Esophagus mucosa (tissue), 1 donor: ENCODE measurements at places on chromosomes 7 and 10. TPM values are rescaled to one million over a fixed set of nuclear protein-coding genes. Genes with fewer than 3 reads are reported as not detected.

Gene GTF2IRD1
- total RNA-seq, result 49.1 TPM

Gene IDI2
- not detected for total RNA-seq

Gene SPRN
- total RNA-seq, result 0.12 TPM

Gene CLRN3
- total RNA-seq, result not detected

Gene MTPN
- 199 TPM for total RNA-seq

Gene MACC1
- 22.3 TPM for total RNA-seq

Gene C10orf90
- 0.12 TPM for total RNA-seq

Gene KCNMA1
- total RNA-seq, result 5.4 TPM

DNA sequence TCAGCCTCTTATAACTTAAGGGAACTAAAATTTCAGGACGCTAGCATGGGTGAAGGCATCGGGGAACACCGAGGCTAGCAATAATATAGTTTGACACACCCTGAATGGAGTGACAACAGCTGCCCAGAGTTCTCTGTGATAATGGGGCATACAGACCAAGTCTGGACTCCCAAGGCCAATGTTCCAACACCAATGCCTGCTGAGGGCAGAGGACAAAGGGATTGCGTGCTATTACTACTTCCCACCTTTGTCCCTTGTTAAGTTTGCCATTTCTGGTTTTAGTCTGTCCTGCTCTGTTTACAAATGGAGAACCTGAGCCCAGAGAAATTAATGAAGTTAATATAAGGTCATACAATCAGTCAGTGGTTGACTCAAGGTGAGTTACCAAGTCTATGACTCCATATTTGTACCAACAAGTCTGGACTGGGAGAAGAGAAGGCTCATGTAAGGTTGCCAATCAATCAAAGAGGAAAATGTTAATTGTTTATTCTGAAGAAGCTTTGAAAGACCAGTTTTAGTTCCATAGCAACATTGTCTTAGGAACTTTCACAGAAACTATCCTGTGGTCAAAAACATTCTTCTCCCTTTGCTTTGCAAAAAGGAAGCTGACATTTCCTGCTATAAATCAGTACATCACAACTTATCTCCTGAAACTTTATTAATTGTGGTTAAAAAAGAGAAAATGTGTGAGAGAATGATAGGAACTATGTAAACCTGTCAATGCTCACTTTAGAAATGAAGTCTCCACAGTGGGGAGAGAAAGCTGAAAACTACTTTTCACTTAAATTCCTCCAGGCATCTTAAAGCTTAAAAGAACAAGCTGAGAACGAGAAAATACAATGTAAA lies 74.5 kb downstream of the CCDC6 start:
- ATAC-seq, result peak; percentile 78

DNA sequence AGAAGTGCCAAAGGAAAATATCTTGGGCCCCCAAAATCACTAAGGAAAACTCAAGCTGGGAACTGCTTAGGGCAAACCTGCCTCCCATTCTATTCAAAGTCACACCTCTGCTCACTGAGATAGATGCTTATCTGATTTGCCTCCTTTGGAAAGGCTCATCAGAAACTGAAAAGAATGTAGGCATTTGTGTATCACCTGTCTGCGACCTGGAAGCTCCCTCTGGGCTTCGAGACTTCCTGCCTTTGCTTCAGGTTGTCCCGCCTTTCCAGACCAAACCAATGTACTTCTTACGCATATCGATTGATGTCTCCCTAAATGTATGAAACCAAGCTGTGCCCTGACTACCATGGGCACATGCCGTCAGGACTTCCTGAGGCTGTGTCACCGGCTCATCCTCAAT lies 14.5 kb upstream of the LRRC72 start:
- no peak for ATAC-seq

DNA sequence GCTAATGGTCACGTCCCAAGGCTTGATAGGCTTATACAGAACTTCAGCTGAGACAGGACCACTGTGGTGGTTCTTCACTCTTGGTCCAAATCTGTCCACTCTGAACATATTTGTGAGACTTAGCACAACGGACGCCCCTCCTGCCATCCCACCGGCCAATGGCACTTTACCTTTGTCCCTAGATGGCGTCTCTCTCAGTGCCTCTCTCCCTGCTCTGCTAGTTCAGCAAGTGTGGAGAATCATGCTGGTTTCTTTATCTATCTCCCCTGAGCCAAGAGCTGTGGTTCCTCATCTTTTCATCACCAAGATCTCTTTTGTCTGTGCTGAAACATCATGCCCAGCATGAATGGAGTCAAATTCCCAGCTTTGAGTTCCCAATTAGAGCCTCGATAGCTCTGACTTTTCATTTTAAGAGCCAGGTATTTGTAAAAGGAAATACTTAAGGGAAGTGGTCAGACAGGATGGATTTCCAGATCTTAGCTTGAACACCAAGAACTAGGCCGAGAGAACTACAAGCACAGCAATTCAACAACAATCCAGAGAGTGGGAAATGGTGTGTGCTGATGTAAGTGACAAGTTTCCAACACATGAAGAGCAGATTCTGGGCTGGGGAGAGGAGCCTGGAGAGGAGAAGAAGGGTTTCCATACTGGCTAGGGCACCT lies 69.5 kb downstream of the ZNF800 start:
- no peak for ATAC-seq

DNA sequence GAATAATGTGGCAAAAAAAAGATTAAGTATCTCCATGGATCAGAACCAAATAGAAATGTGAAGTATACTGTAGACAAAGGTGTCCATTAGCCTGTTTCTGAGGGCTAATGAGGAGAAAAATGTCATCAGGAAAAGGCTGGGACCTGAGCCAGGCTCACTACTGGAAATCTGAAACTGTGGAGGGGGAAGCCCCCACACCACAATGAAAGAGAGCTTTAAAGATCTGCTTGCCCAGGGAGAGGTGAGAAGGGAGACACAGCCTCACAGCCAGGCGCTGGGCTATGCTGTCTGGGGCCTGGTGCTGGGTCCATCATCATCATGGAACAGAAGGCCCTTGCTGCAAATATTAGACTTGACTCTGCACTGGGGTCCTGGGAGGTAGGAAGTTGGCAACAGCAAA lies 90.4 kb downstream of the OSBPL3 start:
- ATAC-seq, result no peak

DNA sequence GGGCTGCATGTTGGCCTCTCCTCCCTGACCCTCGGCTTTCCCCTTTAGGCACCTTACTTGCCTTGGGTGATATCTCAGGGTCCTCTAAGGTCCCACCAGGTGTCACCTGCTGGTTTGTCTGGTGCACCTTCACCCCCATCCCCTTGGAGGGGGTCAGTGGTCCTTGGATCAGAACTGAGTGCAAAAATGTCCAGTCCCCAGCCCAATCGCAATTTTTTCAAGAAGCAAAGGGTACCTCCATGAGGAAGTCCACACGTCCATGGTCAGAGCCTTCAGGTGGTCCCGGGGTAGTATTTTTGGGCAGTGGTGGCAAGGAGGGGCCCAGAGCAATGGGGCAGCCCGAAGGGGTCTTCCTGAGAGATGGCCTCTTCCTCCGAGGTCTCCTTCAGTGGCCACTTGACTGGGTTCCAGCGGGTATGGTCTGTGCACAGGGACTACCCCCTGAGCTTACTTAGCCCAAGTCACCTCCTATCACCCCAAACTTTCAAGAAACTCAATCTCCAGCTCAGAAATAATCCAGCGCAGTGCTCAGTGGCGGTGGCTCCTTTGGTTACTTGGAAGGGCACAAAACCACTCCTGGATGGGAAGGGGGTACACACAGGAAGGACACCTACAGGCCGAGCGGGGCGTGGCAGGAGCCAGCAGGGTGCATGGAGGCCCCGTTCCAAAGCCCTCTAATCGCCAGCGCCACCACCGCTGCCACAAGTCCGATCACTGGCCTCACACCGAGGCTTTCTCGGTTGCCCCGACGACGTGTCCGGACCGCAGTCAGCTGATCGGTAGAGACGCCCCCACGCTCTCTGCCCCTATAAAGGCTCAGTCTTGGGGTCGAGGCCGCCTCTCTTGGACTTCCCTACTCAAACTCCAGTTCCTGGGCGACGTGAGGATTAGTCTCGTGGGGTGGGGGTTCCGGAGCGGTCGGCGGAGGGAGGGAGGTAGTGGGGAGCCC lies 4.5 kb downstream of the SAP25 start:
- ATAC-seq, result peak; percentile 33

- no peak for ATAC-seq
Measured at GRCh38 chr7:19567011-19567410, 141.8 kb downstream of the POLR1F start.

DNA sequence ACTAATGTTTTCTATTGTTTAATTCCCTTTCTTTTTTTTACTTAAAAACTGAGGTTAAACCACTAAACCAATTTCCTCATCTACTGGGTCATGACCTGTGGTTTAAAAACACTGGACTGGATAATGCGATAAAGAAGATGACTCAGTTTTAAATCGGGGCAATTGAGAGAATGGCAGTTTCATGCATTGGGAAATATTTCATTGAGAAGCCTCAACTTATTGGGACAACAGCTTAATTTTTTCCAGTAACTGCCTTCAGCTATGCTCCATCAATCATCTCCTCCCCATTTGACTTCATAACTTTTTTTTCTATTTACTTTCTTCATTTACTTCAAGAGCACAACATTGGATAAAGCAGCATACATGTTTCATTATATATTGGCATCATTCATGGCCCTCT lies 61.8 kb upstream of the MET start:
- ATAC-seq, result no peak

GRCh38 chr10:104337521-104337984 lies 712 bp downstream of the ITPRIP start:
- peak; percentile 5 for ATAC-seq

DNA sequence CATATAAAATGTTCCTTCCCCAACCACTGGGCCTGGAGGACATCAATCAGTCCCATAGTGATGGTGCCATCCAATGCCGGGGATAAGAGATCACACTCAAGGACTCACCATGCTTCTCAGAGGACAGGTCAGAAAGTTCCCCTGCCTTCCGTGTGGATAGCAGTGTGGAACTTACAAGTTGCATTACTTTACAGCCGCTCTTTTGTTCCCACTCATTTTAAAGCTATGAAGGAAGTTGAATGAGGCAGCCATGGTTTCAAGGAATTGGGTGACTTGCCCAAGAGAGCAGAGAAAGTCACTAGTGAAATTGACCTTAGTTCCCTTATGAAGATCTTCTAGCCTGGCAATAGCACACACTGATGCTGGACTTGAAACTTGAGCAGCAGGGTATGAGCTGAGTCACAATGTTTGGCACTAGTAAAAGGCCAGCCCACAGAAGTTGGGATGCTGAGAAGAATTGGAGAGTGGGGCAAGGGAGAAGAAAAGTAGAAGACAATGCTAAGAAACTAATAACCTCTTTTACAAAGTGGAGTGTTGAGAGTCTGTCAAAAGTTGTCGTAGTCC lies 78.7 kb downstream of the CXCL12 start:
- ATAC-seq, result no peak

- ATAC-seq, result peak; percentile 81
Measured at GRCh38 chr7:111835066-111835465, 272.8 kb upstream of the IMMP2L start.

DNA sequence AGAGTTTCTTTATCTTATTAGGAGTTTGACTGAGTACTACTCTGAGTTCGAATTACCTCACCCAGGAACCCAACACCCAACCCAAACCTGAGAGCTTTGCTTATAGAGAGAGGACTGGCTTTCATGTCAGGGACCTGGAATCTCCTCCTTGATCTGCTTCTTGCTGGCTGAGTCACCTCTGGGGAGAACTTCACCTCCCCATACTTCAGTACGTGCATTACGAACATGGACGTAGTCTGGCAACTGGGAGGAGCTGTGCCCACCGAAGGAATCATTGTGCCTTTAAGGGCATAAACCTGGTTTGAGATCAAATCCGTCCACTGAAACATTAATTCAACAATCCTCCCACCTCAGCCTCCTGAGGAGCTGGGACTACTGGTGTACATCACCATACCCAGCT lies 12.2 kb upstream of the PSAP start:
- ATAC-seq, result no peak

DNA sequence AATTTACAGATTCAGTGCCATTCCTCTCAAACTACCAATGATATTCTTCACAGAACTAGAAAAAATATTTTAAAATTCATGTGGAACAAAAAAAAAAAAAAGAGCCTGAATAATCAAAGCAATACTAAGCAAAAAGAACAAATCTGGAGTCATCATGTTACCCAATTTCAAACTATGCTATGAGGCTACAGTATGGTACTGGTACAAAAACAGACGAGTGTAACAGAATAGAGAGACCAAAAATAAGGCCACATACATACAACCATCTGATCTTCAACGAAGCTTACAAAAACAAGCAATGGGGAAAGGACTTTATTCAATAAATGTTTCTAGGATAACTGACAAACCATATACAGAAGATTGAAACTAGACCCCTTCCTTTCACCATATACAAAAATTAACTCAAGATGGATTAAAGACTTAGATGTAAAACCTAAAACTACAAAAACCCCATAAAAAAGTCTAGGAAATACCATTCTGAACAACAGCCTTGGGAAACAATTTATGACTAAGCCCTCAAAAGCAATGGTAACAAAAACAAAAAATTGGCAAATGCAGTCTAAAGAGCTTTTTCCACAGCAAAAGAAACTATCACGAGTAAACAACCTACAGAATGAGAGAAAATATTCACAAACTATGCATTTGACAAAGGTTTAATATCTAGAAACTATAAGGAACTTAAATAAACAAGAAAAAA lies 207.7 kb downstream of the PTN start:
- ATAC-seq, result no peak

DNA sequence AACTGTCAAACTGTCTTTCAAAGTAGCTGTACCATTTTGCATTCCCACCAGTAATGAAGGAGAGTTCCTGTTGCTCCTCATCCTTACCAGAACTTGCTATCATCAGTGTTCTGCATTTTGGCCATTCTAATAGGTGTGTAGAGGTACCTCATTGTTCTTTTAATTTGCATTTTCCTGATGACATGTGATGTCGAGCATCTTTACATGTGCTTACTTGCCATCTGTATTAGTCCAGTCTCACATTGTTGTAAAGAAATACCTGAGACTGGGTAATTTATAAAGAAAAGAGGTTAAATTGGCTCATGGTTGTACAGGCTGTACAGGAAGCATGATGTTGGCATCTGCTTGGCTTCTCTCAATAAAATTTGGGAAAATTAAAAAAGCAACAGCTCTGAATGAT lies 38.7 kb upstream of the EEPD1 start:
- ATAC-seq, result no peak
